Fibroblast of the conjunctiva (primary cell): ENCODE measurements at places on chromosomes 2 and 18.
A peak's percentile ranks its signal among the peaks of the same experiment; 100 is the strongest.

GRCh38 chr2:138827426-138828054 is 47.4 kb upstream of the NXPH2 start:
- peak; percentile 60 for DNase-seq

GRCh38 chr2:219396863-219397457 is 9.2 kb upstream of the DNPEP start:
- DNase-seq: no peak

GRCh38 chr18:3486512-3486911 is 36.5 kb downstream of the TGIF1 start:
- DNase-seq: no peak

GRCh38 chr2:46151577-46151976 is 145.6 kb upstream of the EPAS1 start:
- no peak for DNase-seq

DNA sequence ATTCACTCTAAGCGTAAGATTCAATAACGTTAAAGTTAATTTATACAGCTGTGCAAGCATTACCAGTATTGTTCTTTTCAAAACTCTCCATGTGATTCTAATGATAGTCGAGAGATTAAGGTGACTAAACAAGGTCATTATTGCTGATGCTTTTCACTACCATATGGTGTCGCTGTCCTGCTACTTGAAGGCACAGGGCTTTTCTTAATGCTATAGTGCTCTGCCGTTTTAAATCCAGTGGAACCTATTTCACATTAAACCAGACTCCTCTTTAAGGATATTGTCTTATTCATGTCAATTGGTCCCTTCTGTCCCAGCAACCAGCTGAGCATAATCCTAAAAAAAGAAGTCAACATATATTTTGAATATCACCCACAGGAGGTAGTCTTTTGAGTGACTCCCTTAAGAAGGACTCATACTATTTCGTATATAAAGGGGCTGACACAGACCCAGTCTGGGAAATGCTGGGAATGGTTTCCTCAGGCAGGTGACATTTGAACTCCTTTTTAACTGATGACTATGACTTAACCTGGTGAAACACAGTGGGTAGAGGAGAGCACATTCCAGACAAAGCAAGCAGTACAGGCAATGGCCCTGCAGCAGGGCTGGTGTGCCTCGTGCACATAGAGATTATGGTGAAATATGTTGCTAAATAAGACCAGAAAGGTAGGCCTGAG is 53.9 kb upstream of the CYTIP start:
- peak; percentile 8 for DNase-seq

GRCh38 chr2:134441153-134441863 is 187.4 kb downstream of the MGAT5 start:
- DNase-seq: no peak

DNA sequence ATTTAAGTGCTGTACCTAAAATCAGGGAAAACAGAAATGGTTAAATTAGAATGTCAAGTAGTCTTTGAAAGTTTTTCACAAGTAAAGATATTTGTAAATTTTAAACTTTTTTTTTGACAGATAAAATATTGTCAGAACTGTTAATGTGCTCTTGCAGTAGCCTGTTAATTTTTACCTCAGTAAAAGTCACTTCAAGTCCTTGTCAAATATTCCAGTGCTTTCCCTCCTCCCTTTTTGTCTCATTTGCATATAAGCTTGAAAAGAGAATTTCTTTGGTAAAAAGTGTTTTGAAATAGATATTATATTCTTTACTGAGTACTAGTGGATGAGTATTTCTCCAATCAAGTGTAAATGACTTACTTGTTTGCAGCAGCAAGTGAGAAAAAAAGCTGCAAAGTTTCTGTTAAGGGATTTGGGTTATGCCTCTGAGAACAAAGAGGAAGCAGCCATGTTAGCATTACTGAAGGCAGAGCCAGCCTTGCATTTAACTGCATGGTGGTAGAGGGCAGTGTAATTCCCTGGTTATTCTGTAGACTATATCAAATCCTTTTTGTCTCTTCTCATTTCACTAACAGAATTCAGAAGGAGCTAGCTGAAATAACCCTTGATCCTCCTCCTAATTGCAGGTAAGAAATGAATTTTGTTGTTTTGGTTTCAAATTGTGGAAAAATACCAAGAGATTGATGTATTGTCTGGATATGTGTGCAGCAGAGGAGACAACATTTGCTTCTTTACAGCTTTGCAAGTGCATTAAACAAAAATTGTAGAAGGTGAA is 3.2 kb downstream of the UBE2E3 start:
- peak; percentile 32 for DNase-seq

DNA sequence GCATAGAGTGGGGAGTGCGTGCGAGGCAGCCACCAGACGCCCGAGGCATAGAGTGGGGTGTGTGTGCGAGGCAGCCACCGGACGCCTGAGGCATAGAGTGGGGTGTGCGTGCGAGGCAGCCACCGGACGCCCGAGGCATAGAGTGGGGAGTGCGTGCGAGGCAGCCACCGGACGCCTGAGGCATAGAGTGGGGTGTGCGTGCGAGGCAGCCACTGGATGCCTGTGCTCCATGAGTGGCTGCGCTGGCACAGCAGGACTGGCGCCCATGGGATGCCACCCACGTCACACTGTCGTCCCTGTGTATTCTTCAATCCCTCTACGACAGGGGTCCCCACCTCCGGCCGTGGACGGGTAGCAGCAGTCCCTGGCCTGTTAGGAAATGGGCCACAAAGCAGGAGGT is 221.9 kb downstream of the HDAC4 start:
- DNase-seq: no peak

GRCh38 chr2:10523406-10524189 is 75.5 kb upstream of the ODC1 start:
- DNase-seq: no peak

DNA sequence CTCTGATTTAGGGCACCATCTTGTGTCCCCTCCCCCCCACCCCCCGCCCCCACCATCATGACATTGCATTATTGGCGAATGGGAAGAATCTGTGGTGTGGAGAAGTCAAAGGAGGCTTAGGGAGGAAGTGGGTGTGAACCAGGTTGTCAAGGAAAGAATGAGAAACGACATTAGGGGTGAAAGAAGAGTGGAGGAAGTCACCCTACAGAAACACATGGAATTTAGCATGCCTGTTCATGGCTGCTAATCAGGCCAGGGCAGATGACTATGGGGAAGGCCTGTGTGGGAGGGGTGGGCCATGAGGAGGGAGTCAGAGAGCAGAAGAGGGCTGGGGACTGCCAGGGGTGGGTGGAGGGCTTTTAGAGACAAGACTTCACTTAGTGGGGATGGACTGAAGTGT is 81.6 kb downstream of the AOX1 start:
- no peak for DNase-seq

- DNase-seq: peak; percentile 95
Measured at GRCh38 chr18:58567453-58568196, 61.3 kb downstream of the ALPK2 start.

DNA sequence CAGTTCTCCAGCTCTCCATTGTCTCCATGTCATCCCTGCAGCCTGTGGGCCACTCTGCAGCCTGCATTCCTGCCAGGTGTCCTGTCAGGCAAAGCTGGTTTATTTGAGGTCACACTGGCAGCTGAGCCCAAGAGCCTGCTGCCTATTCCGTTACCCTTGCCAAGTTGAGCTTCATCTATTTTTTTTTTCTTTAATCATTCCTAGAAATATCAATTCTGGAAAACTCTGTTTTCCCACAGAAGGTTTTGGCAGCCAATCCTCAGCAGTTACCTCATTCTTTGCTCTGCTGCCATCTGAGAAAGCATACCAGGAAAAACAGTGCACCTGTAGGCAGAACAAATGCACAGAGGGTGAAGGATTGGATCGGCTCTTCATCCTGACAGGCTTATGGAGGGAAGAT is 411.0 kb upstream of the ACVR2A start:
- DNase-seq: no peak

- peak; percentile 62 for DNase-seq
Measured at GRCh38 chr2:23617167-23617810, 232.3 kb downstream of the KLHL29 start.

DNA sequence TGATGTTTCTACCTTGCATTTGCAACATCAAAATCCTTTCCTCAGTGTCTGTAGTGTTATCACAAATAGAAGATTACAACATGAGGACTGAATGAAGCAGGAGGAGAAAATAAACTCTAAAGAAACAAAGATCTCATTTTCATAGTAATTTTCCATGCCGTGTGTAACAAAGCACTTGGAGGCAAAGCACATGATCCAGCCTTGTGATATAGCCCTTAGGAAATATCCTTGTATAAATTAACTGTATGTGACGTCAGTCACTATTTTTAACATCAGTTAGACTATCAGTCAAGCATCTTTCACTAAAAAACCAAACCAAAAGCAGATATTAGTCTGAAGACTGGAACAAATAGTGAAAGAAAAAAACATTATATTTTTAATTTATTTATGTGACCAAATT is 492.1 kb upstream of the CNTNAP5 start:
- no peak for DNase-seq

DNA sequence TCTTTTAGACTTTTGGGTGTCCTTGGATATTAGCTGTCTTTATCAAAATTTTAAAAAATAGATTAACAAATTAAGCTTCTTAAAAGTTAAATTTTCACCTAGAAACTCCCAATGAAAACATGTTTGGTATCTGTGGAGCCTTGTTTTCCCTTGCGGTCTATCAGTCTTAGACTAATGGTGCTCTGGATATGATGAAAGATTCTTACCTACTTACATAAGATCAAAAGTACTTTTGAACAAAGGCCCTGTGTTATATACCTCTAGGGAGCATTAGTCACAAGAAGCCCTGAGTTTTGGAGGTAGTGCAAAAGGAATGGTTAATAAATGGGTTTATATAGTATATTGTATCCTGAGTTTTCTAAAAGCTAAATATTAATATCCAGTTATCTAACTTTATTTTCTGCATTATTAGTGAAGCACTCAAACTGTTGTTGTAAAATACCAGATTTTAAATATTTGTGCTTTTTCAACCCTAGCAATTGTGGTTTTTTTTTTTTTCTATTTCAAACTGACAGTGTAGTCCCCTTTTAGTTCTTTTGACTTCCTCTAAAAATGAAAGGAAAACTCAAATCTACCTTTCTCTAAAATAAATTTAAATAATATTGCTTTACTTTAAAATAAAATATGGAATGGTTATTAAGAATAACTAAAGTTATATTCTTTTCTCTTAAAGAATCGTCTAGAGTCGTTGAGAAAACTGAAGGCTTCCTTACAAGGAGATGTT is 18.1 kb downstream of the NDC80 start:
- no peak for DNase-seq

DNA sequence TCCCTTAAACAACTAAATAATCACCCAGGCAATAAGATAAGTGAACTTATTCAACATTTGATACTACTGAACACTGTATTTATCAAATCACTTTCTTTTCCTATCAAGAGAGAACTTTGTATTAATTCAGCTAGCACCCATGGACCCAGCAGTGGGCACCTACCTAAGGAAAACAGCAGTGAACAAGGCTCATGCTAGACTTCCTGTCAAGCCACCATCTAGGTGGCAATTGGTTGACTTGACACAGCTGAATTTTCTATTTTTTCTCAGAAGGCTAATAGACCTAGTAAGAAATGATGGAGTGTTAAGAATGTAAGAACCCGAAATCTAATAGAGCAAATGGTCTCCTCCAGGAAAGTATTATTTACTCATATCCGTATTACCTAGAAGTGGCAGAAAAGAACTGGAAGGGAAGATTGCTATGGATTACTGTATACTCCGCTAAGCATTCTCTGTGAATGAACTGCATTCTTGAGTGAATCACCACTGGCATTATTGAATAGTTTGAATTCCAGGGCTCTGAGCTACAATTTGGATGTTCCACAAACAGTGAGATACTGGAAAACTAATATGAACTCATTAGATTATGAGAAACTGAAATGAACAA is 988.2 kb upstream of the CDH2 start:
- peak; percentile 83 for DNase-seq

DNA sequence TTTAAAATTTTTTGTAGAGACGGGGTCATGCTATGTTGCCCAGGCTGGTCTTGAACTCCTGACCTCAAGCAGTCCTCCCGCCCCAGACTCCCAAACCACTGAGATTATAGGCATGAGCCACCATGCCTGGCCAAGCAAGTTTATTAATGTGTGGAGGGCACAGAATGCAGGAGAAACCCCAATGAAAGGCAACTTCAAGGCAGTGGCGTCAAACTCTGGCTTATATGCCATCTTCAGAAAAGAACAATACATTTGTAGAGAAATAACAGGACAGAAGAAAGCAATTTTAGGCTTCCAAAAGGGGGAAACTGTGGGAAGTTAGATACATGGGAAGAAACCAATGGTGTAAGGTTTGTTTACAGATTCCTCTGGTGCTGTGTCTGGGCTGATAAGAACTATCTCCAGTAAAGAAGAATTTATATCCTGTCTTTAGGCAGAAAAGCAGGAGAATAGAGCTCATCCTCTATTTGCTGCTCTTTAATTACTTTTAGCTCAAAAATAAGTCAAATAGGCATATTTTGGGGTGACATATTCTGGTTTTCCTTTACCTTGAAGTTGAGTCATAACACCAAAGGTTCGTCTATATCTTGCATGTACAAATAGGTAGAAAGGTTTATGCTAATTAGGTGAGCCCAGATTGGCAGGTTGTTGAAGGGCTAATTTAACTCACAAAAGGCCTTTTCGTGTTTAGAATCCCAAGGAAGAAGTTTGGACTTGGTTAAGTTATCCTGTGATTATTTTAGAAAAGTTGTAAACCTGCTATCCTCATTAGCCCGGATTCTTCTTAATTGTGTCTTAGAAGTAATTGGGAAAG is 26.0 kb upstream of the TMEM214 start:
- no peak for DNase-seq

DNA sequence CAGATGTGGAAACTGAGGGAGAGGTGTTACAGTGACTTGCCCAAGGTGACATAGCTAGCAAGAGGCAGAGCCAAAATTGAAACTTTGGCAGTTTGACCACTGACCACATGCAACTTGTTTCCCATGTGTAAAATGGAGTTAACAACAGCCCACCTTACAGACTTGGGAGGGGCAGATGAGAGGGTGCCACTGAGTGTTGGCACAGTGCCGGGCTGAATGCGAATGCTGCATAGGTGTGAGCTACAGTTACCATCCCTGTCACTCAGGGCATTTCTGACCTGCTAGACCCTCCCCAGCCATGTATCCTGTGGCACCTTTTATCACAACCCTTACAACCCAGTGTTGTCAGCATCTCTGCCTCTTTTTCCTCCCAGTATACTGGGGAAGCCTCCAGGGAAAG is 10.8 kb downstream of the SMARCAL1 start:
- no peak for DNase-seq

DNA sequence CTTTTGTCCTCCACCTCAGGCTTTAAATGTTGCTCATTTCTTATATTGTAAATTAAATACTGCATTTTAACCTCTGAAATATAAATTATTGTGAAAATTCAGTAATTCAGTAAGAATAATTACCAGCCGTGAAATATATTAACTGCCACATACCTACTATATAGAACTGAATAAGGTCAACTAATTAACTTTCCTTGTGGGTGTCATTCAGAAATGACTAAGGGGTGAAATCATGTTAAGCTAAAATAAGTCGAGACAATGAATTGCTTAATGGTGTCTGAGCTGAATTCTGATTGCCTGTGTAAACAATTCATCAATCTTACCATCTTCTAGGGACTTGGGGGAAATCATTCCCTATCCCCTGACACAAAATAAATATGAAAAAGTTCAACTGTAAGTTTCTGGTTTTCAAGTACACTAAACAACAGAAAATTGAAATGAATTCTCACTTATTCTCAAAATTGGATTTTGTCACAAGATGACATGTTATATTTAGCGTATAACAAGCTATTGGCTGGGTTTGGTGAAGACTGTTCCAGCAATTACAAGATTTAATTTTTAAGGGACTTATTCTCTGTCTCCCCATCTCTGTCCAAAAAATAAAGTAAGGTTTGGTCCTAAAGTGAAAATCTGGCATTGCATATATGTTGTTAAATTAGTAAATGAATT is 255.1 kb downstream of the METTL4 start:
- no peak for DNase-seq
